ENCODE measurements at places on chromosomes 16 and 17.

DNA sequence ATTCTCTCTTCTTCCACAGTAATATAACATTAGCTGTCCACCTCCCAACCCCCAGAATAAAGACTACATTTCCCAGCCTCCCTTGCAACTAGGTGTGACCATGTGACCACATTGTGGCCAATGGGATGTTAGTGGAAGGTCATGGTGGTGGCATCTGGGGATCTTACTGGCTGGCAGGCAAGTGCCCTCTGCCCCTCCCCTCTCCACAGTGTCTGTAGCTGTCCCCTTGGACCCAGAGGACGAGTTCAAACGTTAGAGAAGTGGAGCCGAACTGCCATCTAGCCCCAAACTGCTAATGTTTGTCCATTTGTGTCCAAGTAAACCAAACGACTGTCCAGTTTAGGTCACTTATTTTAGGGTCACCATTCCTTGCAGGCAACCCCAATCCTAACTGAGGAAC is 26.6 kb upstream of the KCNG4 start:
- peak; percentile 20 for DNase-seq

- no peak for DNase-seq
Measured at GRCh38 chr16:73057291-73058210, 9.6 kb upstream of the ZFHX3 start.

DNA sequence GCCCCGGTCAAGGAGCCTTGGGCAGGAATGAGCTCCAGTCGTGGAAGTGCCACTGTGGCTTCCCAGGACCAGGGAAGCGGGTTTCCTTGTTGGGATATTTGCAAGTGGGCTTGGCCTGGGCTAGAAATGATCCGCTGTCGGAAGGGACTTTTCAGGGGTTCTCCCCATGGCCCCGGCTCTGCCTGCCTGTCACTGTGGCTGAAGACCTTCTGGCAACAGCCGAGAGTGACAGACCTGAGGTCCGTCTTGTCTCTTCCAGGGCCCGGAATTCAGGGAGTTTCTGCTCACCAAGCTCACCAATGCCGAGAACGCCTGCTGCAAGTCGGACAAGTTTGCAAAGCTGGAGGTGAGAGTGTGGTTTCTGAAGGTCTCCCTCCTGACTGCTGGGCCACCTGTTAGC is 57.7 kb downstream of the OR1D5 start:
- DNase-seq, result no peak

GRCh38 chr16:82329504-82330192 is 159.6 kb upstream of the MPHOSPH6 start:
- DNase-seq, result no peak

DNA sequence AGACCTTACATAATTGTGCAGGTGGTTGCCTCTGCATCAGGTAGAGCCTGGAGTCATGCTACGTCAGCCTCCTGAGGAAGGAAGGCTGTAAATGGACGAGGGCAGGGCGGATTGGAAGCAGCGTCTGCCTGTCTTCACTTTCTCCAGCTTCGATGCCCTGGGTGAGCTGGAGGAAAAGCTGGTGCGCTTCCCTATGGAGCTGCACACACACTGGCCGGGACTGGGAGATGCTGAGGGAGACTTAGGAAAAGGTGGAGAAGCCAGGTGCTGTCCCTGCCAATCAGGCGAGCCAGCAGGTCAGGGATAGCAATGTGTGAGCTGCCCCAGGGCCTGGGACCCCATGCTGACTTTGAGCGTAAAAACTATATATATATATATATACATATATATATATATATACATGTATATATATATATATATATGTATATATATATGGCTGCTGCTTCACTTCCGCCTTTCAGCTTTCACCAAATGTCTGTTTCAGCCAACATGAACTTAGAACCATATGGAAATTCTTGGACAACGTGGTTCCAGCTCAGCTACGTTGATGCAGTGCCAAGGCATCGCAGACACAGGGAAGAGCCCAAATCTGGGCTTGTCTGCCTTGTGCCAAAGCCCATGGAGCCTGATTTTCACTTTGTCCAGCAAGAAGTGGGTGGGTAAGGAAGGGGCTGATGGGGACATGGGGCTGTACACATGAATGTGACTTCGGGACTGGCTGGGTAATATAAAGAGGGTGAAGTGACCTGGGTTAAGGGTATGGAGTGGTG is 71.5 kb upstream of the NKD1 start:
- no peak for DNase-seq

GRCh38 chr17:10130263-10130662 is 68.1 kb downstream of the GAS7 start:
- DNase-seq, result no peak

- DNase-seq, result no peak
Measured at GRCh38 chr17:21841839-21842238, 149.5 kb downstream of the KCNJ18 start.

DNA sequence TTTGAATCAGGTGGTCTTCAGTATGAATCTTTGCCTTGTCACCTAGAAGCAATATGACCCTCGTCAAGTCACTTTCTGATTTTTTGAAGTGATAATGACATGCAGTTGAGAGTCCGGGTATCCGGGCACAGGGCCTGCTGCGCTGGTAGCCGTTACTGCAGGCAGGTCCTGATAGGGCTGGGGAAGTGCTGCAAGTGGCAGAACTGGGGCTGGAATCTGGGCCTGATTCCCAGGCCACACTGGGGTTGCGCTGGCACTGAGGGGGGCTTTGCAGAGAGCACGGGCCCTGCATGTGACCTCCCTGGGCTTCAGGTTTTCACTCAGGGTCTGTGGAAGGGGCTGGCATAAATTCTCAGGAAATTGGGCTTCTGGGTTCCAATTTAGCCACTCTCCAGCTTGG is 3.0 kb downstream of the PPP4C start:
- DNase-seq, result no peak

DNA sequence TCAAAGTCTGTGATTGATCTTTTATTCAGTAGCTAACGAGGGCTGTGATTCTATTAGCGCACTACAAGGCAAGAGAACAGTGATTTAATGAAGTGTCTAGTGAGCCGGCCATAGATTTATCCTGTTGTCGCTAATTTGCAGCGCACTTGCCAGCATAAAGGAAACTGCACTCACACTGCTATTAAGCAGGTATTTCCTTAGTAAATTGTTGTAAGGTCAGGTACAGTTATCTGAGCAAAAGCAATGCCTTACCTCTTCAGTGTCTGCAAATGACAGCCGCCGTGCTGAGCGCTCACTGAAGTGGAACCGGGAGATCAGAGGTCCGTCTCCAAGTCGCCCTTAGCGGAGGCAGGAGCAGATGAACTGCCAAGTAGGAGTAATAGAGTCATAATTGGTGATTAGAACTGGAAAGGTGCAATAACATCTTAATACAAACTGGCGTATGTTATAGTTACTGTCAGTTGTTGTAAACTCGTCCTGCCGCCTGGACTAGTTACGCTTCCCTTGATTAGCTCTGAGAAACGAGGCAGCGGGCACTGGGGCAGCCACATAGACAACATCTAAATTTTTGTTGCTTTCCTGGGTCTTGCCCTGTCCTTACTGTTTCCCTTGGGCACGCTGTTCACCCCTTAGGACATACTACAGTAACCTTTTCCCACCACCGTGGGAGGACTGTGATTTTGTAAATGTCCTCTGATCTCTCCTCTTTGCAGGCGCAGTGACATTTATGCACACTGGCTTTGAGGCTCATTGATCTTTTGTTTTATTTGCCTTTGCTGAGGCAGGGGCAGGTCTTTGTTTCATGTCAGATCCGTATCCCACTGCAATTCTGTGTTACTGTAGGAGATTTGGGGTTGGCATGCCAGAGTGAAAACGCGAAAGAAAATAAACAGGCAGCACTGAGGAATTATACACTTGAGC is 363.1 kb downstream of the WWOX start:
- DNase-seq, result peak; percentile 19
